Naive thymus-derived CD8-positive, alpha-beta T cell (primary cell): ENCODE measurements at places on chromosomes 6 and 20. TPM values are rescaled to one million over a fixed set of nuclear protein-coding genes. Genes with fewer than 3 reads are reported as not detected.

The HDGFL1 gene
- total RNA-seq, result not detected

The EYA4 gene
- total RNA-seq, result not detected

The BMP7 gene
- total RNA-seq, result not detected

DNA sequence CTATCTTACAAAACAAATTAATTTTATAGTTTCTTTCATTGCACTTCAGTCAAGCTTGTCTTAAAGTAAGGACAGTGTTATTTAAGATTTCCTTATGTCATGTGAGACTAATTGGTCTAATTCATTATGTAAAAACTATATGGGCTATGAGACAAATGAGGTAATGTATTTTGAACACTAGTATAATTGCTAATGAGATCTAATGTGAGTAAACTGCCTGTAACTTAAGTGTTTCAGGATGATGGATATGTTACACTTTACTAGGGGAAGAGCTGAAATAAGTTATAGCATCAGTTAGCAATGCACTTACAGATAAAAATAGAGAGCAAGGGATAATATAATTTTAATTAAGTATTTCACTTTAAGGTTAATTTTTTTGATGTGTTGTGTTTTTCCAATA, 386.3 kb upstream of the MAP3K7 start:
- H3K27me3 ChIP-seq, result peaks cover 9% of the 10 kb centered on the region
- H3K36me3 ChIP-seq, result no peaks in the 10 kb centered on the region
- no peak overlapping the region for H3K27ac ChIP-seq
- H3K4me1 ChIP-seq, result no peaks in the 10 kb centered on the region
- DNase-seq, result no peak

DNA sequence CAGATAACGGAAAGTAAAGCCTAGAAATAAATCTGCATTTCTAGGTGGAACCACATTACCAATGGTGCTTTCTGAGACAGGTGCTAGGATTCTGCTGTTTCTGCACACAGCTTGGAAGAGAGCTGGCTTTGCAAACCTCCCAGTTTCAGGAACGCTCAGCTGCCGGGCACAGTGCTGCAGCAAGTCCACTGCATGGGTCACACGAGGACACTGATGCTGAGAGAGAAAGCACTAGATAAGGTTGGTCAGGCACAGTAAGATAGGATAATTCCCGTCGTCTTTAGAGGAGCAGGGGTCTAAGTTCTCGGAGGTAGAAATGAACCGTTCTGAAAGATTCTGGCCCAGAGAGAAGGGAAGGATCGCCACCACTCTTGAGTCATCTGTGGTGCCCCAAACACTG, 11.0 kb downstream of the UNC93A start:
- no peaks in the 10 kb centered on the region for H3K36me3 ChIP-seq
- peaks cover 6% of the 10 kb centered on the region for H3K27me3 ChIP-seq
- no peak overlapping the region for H3K4me3 ChIP-seq

GRCh38 chr6:68990317-68990716, 355.2 kb downstream of the ADGRB3 start:
- no peak for DNase-seq
- H3K27me3 ChIP-seq, result no peaks in the 10 kb centered on the region
- no peaks in the 10 kb centered on the region for H3K36me3 ChIP-seq
- H3K4me3 ChIP-seq, result no peak overlapping the region
- no peak overlapping the region for H3K27ac ChIP-seq
- H3K4me1 ChIP-seq, result no peaks in the 10 kb centered on the region

DNA sequence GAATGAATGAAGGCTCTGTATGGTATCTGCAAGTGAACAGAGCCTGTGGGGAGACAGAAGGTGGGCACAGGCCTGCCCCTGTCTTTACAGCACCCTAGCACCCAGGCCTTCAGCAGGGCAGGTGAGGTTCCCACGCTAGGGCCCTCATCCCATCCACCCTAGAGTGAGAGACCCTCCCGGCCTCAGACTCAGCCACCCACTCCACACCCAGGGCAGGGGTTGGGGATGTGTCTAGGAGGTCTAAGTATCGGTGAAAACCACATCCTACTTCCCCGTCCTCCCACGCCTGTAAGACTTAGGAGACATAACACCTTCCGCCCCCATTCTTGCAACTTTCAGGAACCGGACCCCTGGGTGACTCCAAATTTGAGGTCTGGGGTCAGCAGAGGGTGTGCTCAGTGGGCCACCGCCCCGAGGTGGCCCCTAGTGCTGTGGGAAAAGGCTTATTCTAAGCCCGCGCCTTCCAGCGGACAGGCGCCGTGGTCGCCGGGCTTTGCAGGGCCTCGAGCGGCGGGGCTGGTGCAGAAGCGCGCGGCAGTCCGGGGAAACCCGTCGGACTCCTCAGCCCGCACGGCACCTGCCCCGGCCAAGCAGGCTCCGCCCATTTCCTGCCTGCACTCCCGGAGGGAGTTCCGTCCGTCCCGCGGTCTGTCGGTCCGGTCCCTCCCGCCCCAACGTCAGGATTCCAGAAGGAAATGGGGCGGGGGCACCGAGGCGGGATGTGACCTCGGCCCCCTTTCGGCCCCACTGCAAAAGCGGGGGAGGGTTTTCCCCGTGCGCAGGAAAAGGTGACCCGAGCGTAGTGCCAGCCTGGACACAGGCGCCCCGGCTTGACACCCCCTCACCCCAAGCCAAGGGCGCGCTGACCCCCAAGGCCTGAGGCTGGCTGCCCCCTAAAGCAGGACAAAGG, 868 bp downstream of the SAMD10 start:
- H3K27ac ChIP-seq, result peak overlapping the region; percentile 92
- H3K4me3 ChIP-seq, result peak overlapping the region; percentile 93
- H3K4me1 ChIP-seq, result peaks cover 72% of the 10 kb centered on the region
- H3K36me3 ChIP-seq, result peaks cover 40% of the 10 kb centered on the region

- DNase-seq, result no peak
- H3K27ac ChIP-seq, result no peak overlapping the region
- H3K27me3 ChIP-seq, result no peaks in the 10 kb centered on the region
- no peaks in the 10 kb centered on the region for H3K36me3 ChIP-seq
Observed at GRCh38 chr6:34934516-34934915, 45.5 kb downstream of the ANKS1A start.
